Natural killer cell (primary cell): ENCODE measurements at places on chromosomes 6 and 20. TPM values are rescaled to one million over a fixed set of nuclear protein-coding genes. Genes with fewer than 3 reads are reported as not detected.

GLO1 gene
- 27.6 TPM for total RNA-seq

ADGRF5 gene
- not detected for total RNA-seq

DNA sequence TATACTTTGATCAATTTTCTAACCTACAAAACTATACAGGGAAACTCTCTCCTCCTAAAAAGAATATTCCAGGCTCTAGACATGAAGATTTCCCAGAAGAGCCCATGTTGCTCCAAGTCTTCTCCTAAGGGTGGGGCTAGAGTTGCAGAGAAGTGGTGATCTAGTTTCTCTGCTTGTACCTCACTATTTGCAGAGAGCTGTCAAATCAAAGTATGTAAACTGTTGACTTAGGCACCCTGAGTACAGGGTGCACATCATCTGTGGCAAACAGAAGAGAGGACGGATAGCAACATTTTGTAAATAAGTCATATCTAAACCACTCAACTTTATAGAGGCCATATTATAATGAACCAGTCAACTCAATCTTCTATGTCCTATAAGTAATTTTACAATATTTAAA is 250.1 kb downstream of the KHDRBS2 start:
- DNase-seq = no peak
- H3K36me3 ChIP-seq = no peaks in the 10 kb centered on the region
- no peak overlapping the region for H3K4me3 ChIP-seq
- no peaks in the 10 kb centered on the region for H3K4me1 ChIP-seq

DNA sequence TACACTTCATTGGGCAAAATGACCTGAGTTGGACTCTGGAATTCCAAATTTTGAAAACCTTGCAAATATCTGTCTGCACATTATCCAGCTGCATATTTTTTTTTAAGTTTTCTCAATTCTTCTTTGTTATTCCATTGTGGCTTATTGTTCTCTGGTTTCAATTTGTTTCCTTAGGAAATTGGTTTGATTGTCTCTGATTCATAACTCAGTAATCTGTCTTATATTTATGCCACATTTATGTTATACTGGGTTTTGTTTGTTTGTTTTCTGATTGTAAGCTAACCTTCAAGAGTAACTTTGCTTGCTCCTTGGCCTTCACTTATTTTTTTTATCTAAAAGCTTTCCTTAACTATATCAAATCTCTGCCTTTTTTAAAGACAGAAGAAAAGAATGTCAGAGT is 193.3 kb upstream of the PLCB4 start:
- no peaks in the 10 kb centered on the region for H3K36me3 ChIP-seq
- H3K4me3 ChIP-seq = no peak overlapping the region
- DNase-seq = no peak
- H3K27ac ChIP-seq = no peak overlapping the region
- H3K4me1 ChIP-seq = no peaks in the 10 kb centered on the region

DNA sequence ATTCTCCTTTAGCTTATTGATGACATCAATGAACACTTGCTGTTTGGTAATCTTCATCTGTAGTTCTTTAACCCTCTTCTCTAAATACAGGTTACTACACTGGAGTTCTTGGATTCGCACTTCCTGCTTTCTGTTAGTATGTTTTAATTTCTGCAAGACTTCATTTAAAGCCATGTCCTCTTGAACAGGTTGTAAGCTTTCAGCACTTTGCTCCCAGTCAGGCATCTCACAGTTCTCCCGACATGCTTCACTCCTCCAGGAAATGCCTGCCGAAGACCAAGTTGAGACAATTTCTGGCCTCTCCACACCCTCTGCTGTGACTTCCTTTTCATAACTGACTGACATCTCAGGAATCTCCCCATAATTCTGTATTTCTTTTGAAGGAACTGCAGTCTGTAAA is 15.8 kb downstream of the CAGE1 start:
- DNase-seq = no peak
- H3K4me3 ChIP-seq = no peak overlapping the region
- no peaks in the 10 kb centered on the region for H3K4me1 ChIP-seq
- H3K36me3 ChIP-seq = no peaks in the 10 kb centered on the region
- H3K27me3 ChIP-seq = no peaks in the 10 kb centered on the region
